ENCODE measurements at places on chromosomes 11 and 22.

GRCh38 chr11:7677071-7677470 is 3.8 kb upstream of the CYB5R2 start:
- DNase-seq = no peak

DNA sequence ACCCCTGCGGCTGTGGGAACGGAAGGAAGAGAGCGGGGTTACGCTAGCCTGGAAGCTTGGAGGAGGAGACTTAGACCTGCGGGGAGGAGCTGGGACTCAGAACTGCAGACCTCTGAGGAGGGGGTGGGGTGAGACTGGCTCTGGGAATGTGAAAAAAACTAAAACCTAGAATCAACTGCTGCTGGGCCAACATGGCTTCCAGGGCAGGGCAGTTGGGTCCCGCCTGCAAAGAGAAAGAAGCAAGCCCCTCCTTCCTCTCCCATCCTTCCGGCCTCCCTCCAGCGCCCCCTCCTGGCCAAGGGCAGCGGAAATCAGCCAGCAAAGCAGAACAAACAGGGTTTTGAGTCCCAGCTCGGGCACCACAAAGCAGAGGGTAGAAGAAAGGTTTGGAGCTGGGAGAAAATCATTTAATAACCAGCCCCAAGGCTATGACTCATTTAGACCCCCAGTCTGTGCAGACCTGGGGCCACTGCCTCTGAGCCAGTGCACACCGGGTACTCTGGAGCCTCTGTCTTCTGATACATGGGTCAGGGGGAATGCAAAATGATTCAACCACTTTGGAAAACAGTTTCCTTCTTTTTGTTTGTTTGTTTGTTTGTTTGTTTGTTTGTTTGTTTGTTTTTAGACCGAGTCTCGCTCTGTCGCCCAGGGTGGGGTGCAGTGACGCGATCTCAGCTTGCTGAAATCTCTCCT is 7.3 kb upstream of the NCF4 start:
- peak; percentile 79 for DNase-seq

DNA sequence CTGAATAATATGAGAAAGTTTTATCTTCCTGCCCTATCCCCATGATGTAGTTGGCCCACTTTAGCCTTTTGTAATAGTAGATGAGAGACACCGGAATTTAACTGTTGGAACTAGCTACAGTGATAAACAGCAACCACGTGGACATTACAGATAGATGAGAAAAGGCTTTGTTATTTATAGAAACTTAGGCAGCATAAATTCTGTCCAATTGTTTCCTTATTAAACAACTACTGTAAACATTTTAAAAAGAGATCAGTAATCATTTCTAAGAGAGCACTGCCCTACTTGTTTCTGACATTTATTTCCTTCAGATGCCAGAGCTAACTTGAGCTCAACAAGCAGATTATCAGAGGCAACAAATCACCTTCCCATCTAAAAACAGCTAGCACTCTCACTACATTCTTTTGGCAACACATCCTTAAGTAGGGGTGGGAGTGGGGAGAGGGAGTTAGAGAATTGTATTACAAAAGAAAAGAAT is 63.1 kb downstream of the SOX6 start:
- no peak for DNase-seq

DNA sequence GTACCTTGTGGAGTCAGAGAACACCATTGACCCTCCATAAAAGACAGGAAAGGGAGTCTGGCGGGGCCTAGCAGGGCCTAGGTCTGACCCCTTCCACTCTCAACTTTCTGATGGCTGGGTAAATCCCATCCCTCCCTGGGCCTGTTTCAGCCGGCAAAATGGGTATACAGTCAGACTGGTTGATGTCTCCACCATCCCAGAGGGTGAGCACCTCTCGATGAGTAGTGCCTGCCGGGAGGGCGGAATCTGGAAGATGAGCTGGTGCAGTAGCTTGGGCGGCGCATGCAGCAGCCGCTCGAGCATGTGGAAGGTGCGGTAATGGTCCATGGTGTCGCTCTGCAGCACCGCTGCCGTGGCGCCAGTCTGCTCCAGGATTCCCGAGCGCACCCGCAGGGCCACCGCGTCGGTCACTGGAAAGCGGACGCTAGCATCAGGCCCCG is 528 bp downstream of the FIBP start:
- DNase-seq = no peak

DNA sequence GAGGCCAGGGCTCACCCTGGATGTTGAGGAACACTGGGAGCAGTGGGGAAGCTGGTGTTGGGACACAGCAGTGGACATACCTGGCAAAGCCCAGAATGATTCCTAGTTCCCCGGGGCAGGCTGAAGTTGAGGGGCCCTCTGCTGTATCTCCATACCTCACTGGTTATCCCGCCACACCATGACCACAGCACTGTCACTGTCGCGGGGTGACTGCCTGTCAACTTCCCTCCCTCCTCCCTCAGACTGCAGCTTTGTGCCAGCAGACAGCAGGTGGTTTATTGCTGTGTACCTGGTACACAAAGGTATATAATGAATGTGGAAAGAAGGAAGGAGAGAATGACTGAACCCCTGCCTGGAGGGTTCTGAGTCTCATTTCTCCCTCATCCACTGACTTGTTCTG is 318.7 kb downstream of the TMEM135 start:
- DNase-seq = no peak

DNA sequence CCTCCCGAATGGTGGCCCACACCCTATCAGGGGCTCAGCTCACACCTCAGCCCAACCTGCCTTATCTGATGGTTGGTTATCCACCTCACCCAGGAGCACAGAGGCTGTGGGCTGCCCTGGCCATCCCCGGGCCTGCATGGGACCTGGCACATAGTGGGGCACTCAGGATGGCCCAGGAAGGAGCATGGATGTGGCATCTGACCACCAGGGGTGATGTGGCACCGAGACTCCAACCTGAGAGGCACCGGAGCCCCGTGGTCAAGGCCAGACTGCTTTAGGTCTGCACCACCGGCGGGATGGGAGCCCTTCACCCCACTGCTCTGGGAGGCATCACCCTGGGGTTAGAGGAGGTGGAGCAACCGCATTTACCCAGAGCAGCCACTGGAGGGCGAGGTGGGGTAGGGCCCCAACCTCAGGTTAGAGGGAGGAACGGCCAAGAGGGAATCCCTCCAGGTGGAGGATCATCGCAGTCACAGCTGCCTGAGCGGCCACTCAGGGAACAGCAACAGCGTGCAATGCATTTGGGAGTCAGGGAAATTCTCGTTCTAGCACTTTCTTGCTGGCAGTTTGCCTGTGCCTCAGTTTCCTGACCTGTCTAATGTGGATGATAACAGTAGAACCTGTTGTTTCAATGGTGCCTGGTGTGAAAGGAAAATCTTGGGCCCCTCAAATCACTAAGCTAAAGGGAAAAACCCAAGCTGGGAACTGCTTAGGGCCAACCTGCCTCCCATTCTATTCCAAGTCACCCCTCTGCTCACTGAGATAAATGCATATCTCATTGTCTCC is 52.9 kb upstream of the CARS1 start:
- DNase-seq = no peak

DNA sequence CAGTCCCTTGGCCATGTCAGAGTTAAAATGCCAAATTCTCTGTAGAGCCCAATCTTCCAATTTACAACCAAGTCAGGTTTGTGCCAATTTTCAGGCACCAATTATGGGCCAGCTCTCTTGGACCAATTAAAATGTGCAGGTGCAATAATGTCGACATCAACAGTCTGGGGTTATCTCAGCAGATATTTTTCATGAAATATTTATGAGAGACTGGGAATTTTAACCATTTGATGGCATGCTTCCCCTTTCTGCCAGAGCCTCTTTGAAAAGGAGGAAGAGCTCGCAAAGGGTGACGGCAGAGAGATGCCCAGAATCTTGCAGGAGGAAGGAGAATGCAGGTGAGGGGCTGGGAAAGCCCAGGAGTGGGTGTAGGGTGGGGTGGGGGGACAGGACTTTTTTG is 100.8 kb upstream of the SYT13 start:
- no peak for DNase-seq

- no peak for DNase-seq
Measured at GRCh38 chr22:38012604-38013072, 28.3 kb upstream of the SOX10 start.

DNA sequence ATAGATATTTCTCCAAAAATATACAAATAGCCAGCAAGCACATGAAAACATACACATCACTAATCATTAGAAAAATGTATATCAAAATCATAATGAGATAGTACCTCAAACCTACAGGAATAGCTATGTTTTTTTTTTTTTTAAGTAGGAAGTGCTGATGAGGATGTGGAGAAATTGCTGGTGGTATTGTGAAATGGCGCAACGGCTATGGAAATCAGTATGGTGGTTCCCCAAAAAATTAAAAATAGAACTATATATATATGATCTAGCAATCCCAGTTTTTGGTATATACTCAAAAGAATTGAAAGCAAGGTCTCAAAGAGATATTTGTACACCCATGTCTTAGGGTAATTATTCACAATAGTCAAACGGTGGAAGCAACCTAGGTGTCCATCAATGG is 46.0 kb upstream of the HIPK3 start:
- no peak for DNase-seq

DNA sequence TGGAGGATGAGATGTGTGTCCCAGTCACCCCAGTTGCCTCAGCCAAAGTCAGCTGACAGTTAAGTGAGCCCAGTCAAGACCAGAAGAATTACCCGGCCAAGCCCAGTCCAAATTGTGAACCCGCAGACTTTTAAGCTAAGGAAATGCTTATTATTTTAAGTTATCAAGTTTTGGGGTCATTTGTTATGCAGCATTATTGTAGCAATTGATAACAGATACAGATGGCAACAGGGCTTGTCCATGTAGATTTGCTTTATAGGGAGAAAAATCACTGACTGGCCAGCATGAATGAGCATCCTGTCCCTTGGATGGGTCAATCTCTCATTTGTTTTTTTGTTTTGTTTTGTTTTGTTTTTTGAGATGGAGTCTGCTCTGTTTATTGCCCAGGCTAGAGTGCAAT is 22.9 kb downstream of the SDHAF2 start:
- no peak for DNase-seq

- no peak for DNase-seq
Measured at GRCh38 chr11:12149672-12150225, 39.4 kb downstream of the MICAL2 start.

GRCh38 chr11:129932381-129933067 is 37.1 kb upstream of the NFRKB start:
- DNase-seq = no peak

GRCh38 chr22:46896166-46896565 is 133.7 kb downstream of the TBC1D22A start:
- no peak for DNase-seq

GRCh38 chr11:1757861-1758610 is 5.7 kb downstream of the CTSD start:
- no peak for DNase-seq

DNA sequence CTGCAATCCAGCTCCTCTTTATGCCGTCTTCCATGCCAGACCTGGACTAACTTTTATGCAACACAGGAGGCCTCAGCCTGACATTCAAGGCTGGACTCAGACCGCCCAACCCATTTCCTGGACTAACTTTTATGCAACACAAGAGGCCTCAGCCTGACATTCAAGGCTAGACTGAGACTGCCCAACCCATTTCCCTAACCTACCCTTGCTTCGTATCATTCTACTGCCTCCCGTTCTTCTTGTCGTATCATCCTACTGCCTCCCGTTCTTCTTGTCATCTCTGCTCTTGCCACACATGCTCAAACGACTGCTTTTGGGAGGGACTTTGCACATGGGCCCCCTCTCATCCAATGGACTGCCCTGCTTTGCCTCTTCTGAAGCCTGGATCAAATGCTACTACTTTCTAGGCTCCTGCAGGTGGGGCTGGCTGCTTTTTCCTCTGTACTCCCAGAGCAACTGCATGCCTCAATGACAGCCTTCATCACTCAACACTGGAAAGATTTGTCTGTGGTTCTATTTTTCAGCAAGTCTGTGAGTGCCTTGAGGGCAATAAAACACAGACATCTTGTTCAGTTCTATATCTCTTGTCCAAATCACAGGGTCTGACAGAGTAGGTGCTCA is 7.8 kb downstream of the TBC1D10A start:
- DNase-seq = no peak

DNA sequence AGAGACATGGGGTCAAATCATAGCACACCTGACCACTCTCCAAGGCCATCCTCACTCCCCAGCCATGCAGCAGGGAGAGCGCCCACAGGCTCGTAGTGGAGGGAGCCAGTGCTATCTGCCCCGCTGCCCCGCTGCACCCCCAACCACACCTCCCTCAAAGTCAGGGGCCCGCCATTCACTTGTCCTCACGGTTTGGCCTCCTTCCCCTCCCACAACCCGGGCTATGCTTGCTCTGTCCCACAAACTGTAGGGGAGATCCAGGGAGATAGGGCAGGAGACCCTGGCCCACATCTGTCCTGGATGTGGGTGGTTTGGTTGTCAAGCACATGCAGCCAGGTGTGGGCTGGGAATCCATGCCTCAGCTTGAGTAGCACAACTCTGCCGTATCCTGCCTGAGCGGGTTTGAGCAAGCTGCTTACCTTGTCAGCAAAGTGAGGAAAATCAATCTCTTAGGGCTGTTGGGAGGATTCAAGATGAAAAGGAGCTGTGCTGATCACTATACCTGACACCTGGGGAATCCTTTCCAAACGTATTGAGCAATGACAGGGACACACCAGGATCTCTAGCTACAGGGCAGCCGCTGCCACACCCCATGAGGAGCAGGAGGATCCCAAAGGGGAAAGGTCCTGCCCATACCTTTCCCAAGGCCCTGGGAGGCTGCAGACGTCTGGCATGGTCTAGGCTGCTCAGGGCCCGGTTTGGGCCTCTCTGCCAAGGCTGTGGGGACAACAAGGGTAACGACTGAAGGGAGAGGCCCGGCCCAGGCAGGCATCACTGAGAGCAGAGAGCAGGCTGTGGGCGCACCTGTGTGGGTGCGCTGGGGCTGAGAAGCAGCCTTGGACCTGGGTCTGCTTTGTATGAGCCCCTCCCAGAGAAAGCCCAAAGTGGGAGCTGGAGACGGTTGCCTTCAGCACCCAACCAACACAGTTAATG is 23.3 kb downstream of the KCNJ5 start:
- DNase-seq = no peak

DNA sequence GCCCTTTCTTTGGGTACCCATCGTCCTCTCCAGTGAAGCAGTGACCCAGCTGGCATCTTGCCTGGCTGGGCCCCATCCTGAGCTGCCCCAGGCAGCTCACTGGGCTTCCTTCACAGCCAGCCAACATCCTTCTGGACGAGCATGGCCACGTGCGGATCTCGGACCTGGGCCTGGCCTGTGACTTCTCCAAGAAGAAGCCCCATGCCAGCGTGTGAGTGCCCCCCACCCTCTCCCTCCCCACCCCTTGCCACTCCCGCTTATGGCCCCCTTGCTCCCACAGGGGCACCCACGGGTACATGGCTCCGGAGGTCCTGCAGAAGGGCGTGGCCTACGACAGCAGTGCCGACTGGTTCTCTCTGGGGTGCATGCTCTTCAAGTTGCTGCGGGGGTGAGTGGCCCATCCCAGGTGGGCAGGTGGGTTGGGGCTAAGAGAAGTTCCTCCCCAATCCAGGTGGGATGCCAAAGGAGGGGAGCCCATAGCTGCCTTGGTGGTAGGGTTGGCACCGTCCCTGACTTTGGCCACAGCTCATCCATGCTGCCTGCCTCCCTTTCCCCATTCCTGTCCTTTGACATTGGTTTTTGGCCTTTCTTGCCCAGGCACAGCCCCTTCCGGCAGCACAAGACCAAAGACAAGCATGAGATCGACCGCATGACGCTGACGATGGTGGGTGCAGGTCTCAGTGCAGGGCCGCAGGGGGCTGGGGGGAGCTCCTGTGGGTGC is 6.8 kb upstream of the ANKRD13D start:
- DNase-seq = no peak

GRCh38 chr11:128590587-128590986 is 3.2 kb upstream of the ETS1 start:
- DNase-seq = no peak
